ENCODE measurements at places on chromosomes 1 and 21. TPM values are rescaled to one million over a fixed set of nuclear protein-coding genes. Genes with fewer than 3 reads are reported as not detected.
A peak's percentile ranks its signal among the peaks of the same experiment; 100 is the strongest.

The PODN gene
- 72.8 TPM for polyA plus RNA-seq

The RSPH1 gene
- polyA plus RNA-seq, result 2.5 TPM

The CHIT1 gene
- polyA plus RNA-seq, result 7.0 TPM

The BSND gene
- 0.10 TPM for polyA plus RNA-seq

DNA sequence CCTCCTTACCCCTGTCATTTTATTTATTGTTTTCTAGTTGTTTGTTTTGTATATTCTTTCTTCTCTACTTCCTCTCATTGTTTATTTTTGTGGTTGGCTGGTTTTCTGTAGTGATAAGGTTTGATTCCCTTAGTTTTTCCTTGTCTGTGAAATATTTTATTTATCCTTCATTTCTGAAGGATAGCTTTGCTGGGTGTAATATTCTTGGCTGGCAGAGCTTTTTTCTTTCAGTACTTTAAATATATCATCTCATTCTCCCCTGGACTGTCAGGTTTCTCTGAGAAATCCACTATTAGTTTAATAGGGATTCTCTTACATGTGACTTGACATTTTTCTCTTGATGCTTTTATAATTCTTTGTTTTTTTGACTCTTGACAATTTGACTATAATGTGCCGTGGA is 18.8 kb upstream of the TIPRL start:
- no peaks in the 10 kb centered on the region for H3K4me1 ChIP-seq
- no peak overlapping the region for H3K27ac ChIP-seq
- no peaks in the 10 kb centered on the region for H3K36me3 ChIP-seq
- H3K27me3 ChIP-seq, result no peaks in the 10 kb centered on the region
- H3K4me3 ChIP-seq, result no peak overlapping the region

DNA sequence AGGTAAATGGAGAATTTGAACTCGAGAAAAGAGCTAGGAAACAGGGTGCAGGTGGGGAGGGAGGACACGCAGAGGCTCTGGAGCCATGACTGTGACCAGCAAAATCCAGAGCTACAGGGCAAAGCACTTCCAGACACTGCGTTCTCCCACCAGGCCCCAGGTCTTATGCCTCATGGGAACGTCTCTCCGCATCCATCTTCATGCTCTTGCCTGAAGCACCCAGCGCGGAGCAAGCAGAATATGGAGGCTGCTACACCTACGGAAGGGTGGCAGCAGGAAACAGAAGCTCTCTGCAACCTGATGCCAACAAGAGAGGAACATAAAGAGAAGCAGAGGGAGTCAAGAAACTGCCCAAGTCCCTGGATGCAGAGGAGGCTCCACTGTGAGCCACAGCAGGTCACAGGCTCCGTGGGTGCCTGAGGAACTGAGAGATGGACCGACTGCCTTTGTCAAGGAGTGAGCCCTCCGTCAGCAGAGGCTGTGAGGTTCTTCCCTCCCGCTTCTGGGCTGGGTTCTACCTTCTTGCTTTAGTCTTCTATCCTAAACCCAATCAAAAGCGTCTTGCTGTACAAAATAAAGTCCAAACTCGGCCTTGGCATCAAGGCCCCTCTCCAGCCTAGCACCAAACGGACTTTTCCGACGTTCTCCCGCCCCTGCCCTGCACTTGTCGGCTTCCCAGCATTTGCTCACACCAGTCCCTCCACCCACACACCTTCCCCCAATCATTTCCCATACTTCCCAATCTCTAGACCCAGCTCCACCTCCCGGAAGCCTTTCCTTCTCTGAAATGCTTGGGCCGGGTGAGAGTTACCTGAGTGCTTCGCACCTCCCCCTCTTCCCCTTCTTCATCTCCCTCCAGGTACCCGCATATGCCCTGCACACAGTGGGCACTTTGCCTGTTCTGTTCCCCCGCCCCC is 930 bp downstream of the DHCR24 start:
- peak; percentile 42 for DNase-seq
- H3K27me3 ChIP-seq, result no peaks in the 10 kb centered on the region
- H3K4me1 ChIP-seq, result peaks cover 11% of the 10 kb centered on the region
- H3K27ac ChIP-seq, result no peak overlapping the region

DNA sequence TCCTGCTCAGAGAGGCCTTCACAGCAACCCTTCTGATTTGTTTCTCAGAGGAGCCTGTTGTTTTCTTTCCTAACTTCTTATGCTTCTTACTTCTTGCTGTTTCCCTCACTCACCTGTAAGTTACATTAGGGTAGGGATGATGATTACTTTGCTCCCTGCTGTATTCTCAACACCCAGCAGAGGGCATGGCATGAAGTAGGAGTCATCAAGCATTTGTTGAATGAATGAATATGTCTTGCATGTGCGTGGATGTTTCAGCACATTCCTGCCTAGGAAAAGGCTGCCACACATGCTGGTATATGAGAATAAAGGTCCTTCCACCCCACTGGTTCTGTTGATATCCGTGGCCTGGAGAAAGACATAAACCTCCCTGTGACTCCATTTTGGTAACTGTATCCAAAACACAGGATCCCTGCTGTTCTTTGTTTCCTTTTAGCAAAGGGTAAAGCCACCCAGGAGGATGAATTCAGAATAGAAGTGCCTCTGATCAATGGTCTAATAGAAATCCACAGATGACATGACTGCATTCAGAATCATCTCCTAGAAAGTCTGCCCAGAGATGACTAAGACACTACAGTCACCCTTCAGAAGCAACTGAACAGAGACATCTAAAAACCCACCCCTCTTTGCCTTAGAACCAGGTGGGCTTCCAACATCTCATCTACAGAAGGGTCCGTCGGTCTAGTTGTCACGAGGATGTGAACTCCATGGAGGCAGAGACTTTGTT is 168.8 kb downstream of the ZSCAN20 start:
- no peaks in the 10 kb centered on the region for H3K4me1 ChIP-seq
- H3K27me3 ChIP-seq, result no peaks in the 10 kb centered on the region
- H3K27ac ChIP-seq, result no peak overlapping the region

GRCh38 chr1:207288315-207288714 is 33.2 kb upstream of the CD55 start:
- H3K27ac ChIP-seq, result no peak overlapping the region
- DNase-seq, result no peak
- H3K4me3 ChIP-seq, result no peak overlapping the region
- no peaks in the 10 kb centered on the region for H3K36me3 ChIP-seq
- H3K27me3 ChIP-seq, result no peaks in the 10 kb centered on the region

DNA sequence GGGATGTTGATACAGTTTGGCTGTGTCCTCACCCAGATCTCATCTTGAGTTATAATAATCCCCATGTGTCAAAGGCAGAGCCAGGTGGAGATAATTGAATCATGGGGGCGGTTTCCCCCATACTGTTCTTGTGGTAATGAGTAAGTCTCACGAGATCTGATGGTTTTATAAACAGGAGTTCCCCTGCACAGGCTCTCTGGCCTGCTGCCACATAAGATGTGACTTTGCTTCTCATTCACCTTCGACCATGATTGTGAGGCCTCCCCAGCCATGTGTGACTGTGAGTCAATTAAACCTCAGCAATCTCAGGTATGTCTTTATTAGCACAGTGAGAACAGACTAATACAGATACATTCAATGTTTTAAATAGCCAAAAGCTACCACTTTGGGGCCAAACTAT is 41.1 kb downstream of the SLC35F3 start:
- H3K4me1 ChIP-seq, result no peaks in the 10 kb centered on the region
- no peaks in the 10 kb centered on the region for H3K36me3 ChIP-seq
- no peak overlapping the region for H3K4me3 ChIP-seq
- no peaks in the 10 kb centered on the region for H3K27me3 ChIP-seq

DNA sequence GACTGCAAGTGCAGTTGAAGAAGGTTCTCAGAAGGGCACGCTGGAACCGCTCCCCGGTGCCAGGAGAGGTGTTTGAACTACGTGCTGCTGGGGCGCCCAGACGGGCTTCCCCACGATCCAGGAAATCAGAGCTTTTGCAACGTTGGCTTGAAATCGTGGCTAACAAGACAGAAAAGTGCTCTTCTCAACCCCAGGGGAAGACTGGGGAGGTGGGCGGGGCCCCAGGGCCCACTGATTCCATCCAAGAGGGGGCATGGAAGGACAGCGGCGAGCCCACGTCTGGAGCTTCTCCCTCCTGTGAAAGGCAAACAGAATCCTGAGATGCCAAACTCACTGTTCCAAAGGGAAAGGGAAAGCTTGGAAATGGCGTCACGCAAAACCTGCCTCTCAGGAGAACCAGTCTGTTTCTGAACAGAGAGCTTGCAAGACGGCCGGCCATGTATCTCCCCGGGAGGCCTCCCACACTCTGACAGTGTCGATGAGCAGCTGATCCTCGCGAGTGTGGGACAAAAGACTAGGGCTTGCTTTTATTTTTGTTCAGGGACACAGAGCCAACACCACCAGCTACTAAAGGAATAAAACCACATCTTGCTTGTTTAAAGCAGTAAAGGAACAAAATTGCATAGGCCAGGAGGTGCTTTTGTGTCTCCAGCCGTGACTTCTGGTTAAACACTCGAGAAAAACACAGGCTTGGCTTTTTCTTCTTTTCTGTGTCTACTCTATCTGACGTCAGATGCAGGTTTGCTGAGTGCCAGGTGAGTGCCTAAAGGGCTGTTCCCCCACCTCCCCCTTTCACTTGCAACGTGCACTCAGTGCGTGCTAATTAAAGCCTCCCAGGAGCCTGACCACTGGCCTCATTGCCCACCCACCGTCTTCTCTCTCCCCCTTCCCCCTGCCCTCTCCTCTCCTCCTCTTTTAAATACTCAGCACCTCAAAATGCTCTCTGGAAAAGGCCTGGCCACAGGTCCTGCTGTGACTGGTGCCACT is 41.5 kb downstream of the LRRC3 start:
- H3K4me3 ChIP-seq, result no peak overlapping the region
- no peaks in the 10 kb centered on the region for H3K4me1 ChIP-seq
- DNase-seq, result no peak
- no peaks in the 10 kb centered on the region for H3K36me3 ChIP-seq

DNA sequence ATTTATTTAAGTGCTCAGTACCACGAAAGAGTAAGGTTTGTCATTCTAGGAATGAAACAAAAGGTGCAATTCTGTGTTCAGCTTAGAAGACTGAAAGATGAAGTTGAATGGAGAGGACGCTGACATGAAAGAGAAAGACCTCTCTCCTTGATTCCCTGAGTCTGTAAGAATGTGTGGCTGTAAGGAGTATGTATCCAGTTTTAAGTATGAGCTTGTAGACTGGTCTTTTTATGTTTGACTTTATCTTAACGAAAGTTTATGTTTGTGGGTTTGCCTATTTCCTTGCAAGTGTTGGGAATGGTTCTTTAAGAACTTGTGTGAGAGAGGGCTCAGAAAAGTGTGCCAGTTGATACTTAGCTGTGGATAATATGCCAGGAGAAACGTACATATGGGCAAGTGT is 1.4 kb downstream of the CHD1L start:
- H3K27ac ChIP-seq, result no peak overlapping the region
- H3K27me3 ChIP-seq, result no peaks in the 10 kb centered on the region
- peaks cover 1% of the 10 kb centered on the region for H3K4me1 ChIP-seq
- peak overlapping the region; percentile 68 for H3K4me3 ChIP-seq
- H3K36me3 ChIP-seq, result no peaks in the 10 kb centered on the region

DNA sequence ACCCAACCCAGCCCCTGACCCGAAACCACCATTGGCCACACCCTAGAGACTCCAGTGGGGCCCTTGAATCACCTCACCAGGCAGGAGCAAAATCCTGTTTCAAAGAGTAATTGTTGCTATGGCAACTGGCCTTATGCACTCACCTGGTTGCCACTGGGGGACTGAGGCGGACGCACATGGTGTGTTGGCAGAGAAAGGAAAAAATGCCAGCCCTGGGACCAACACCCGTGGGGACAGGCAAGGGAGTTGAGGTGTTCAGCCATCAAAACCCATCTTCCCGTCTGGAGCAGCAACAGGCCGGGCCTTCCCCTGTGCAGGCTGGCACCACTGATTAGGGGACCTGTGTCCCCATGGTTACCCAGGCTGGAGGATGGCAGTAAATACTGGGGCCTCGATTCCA is 395.8 kb upstream of the VAMP3 start:
- no peak for DNase-seq
- H3K4me1 ChIP-seq, result peaks cover 4% of the 10 kb centered on the region
- no peaks in the 10 kb centered on the region for H3K36me3 ChIP-seq
- no peak overlapping the region for H3K27ac ChIP-seq

The EBNA1BP2 gene
- 38.5 TPM for polyA plus RNA-seq

- no peaks in the 10 kb centered on the region for H3K36me3 ChIP-seq
- H3K27me3 ChIP-seq, result no peaks in the 10 kb centered on the region
- H3K4me1 ChIP-seq, result peaks cover 2% of the 10 kb centered on the region
- peak overlapping the region; percentile 10 for H3K4me3 ChIP-seq
Measured at GRCh38 chr1:20343938-20344302, 53.2 kb downstream of the VWA5B1 start.

DNA sequence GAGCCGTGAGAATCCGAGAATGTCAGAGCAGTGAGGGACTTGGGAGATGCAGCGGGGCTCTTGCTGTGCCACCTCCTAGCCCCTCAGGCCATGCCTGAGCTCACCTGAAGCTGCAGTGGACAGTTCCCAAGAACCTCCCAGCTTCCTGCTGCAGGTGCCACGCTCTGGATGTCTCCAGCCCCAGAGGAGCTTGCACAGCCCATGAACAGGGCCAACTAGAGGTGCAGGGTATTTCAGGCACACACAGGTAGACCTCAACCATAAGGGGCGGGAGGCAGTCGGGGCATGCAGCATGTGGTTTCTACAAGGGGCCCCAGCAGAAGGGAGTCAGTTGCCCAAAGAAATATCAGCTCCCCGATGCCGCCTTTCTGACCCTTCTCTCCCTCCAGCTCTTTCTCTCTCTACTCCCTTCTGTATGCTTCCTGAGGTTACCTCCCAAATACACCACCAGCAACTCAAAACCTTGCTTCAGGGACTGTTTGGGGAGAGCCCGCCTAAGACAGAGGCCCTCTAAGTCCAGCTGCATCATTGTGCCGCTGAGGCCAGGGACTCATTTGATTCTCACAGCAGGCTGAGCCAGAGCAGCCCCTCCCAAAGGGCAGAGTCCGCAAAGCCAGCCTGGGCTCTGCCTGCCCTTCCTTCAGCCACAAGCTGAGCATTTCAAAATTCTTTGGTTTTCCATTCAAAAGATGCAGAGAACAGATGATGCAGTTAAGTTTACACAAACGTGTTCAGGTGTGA is 209.8 kb downstream of the MATN1 start:
- no peaks in the 10 kb centered on the region for H3K36me3 ChIP-seq
- no peaks in the 10 kb centered on the region for H3K4me1 ChIP-seq
- H3K4me3 ChIP-seq, result no peak overlapping the region
- H3K27me3 ChIP-seq, result no peaks in the 10 kb centered on the region

The SPRR1B gene
- not detected for polyA plus RNA-seq

Data from ovary (tissue), 10 donors.